ENCODE measurements at places on chromosomes 2 and 18. TPM values are rescaled to one million over a fixed set of nuclear protein-coding genes. Genes with fewer than 3 reads are reported as not detected.

GREB1L gene
- total RNA-seq = 11.3 TPM

RAB31 gene
- 46.5 TPM for total RNA-seq

DCDC2C gene
- total RNA-seq = 0.13 TPM

C1D gene
- 16.0 TPM for total RNA-seq

C2orf72 gene
- not detected for total RNA-seq

SERPINB13 gene
- not detected for total RNA-seq

GRCh38 chr2:160034396-160034795 lies 28.0 kb downstream of the PLA2R1 start:
- DNase-seq = no peak

- DNase-seq = no peak
Measured at GRCh38 chr2:109207176-109207575, 78.2 kb downstream of the SH3RF3 start.

GRCh38 chr2:147523415-147523814 lies 321.4 kb upstream of the ACVR2A start:
- DNase-seq = no peak

- DNase-seq = no peak
Measured at GRCh38 chr2:231030725-231031124, 6.6 kb upstream of the C2orf72 start.

GRCh38 chr2:49111456-49111855 lies 42.9 kb downstream of the FSHR start:
- no peak for DNase-seq

DNA sequence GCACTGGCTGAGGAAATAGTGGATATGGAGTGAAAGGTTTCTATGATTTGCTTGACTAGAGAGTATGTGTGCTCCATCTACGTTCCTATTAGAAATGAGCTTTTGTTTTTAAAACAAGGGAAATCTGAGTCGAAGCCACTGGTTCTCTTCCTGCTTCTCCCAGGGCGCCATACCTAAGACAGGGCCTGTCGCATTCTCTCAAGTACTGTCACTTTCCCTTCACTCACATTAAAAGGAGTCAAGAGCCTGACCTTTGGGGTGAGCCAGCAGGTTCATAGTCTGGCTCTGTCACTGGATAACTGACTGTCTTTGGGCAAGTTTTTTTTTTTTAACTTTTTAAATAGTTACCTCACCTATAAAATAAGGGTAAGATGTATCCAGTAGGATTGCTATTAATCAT lies 121.0 kb downstream of the MAP3K20 start:
- DNase-seq = no peak

- DNase-seq = no peak
Measured at GRCh38 chr2:97739020-97739892, 25.9 kb downstream of the ZAP70 start.

GRCh38 chr2:129165006-129165405 lies 814.5 kb upstream of the RAB6C start:
- no peak for DNase-seq

DNA sequence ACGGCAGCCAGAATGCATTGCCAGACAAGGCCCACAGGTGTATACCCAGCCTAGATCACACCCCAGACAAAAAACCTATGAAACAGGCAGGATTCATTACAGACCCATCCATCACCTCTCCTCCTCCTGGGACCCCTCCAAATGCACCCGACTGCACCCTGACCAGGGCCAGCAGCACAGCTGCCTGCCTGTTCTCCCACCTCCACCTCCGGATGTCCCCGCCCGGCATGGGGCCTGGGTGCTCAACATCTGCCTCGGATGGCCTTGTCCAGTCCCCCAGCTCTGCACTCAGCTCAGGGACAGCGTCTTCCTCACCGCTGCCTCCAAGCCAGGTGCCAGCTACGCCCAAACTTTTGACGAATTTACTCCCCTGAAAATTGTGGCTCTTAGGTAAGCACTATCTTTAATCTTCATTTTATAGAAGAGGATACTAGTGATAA lies 91.1 kb downstream of the TPO start:
- DNase-seq = no peak

- no peak for DNase-seq
Measured at GRCh38 chr2:232385660-232386489, 7.3 kb downstream of the ALPP start.

- no peak for DNase-seq
Measured at GRCh38 chr2:106159866-106160785, 34.0 kb downstream of the UXS1 start.

DNA sequence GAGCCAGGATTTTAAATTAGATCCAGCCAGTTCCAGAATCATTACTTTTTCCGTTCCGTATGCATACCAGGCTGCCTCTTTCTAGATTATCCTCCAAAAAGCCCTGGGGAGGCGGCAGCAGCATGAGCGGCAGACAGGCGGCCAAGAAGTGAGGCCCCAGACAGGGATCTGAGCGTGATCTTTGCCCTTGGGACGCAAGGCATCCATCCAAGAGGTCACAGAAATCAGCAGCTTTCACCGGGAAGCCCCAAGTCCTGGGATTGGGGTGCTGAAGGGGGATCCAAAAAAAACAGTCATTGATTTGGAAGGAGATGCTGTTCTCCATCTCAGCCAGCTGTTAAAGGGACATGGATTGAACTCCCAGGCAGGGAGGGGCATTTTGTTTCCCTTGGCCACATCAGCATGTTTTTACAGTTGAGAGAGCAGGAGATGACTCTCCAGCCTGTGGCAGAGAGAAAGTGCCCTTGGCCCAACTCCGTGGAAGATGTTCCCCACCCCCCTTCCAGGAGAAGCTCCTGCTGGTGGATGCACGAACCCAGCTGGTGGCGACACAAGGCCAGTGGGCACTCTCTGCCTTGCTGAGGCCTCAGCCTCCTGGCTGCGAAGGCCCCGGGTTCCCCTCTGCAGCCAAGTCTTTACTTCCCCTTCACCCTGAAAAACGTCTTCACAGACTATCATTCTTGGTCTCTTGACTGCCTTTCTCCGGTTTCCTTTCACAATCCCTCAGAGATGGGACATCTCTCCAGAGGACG lies 265.6 kb downstream of the ANAPC1 start:
- peak; percentile 24 for DNase-seq

DNA sequence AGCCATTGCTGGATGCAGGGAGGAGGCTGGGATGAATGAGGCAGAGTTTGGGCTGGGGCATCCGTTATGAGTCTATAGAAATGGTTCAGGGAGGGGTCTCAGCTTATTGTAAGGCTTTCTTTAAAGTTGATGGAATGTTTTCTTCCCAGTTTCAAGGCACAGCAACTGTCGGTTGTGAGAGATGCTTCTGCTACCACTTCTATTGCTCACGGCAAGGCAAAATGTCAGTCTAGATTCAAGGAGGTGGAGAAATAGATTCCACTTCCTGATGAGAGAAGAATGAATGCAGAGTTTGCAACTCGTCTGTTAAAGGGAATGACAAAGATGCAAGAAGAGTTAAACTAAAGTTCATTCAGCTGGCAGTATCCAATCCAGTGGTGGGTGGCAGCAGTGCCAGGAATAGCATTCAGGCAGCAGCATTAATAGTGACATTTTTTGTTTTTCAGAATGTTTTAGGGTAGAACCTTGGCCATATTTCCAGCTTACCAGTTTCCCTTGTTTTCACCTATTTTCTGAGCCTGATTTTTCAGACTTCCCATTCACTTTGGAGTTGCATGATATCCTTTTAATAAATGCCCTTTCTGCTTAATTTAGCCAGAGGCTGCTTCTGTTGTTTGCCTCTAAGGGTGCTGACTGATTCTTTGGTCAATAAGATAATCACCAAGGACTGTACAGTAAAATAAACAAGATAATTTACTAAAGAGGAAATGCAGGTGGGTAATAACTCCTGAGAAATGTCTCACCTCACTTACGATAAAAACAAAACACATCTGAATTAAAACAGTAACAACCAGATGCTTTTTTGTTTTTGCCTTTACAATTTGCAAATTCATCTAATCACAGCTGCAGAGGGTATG lies 138.4 kb downstream of the RPIA start:
- DNase-seq = no peak

DNA sequence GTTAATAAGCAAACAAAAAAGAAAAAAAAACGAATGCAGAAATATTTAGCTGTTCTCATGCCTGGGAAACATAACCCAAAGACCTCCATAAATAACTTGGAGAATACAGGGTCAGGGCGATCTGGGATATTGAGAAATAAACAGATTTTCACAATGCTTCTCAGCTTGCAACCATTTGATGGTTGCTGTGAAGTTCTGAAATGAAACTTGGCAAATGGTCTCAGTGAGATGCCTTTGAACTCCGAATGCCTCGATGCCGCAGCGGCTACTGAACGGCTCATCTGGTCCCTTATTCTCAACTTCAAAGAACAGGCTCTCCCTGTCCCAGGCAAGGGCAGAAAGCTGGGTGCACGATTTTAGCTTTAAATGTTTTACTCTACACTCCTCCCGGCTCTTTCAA lies 78.1 kb downstream of the ZNF516 start:
- no peak for DNase-seq

GRCh38 chr18:3015204-3015592 lies 2.3 kb upstream of the LPIN2 start:
- DNase-seq = peak; percentile 92

- DNase-seq = no peak
Measured at GRCh38 chr2:103788951-103789350, 1027.1 kb downstream of the TMEM182 start.

DNA sequence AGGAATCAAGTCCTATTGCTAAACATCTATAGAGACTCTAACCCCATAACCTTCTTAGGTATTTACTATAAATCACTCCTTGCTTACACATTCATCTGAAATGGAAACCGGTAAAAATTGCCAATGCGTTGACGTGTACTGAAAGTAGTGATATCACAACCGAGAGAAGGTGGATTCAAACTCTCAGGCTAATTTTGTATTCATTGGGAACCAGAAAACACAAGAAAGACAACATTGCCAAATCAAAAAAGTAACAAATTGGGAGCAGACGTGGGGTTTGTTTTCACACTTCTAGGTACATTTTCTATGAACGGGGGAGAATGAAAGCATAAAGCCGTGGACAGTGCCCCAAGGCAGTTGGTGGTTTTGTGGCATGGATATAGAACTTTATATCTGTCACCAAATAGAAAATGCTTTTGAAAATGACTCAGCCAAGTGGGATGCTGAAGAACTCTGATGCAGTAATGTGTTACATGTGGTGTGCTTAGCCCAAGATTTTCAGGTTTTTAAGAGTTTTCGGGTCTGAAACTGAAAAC lies 155.1 kb upstream of the RASGRP3 start:
- no peak for DNase-seq

- no peak for DNase-seq
Measured at GRCh38 chr2:238696786-238697185, 151.1 kb upstream of the TWIST2 start.

GRCh38 chr2:8189316-8189715 lies 492.5 kb upstream of the ID2 start:
- no peak for DNase-seq

DNA sequence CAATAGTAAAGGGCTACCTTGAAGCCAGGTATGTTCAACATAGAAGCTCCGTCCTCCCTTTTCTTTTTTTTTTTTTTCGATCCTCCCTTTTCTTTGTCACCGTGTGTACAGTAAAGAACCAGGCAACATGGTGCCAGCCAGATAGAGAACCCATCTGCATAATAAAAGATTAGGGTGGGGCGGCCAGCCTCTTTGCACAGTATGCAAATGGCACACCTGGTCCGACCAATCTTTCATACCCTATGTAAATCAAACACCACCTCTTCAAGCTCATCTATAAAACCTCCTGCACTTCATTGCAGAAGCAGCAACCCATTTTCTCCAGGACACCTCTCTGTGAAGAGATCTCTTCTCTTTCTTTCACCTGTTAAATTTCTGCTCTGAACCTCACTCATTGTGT lies 7.3 kb upstream of the WDR33 start:
- no peak for DNase-seq

- DNase-seq = peak; percentile 5
Measured at GRCh38 chr2:67215214-67216055, 181.7 kb upstream of the ETAA1 start.

Data from dermis microvascular lymphatic vessel endothelial cell (primary cell).